ENCODE measurements at places on chromosomes 2 and 18. TPM values are rescaled to one million over a fixed set of nuclear protein-coding genes. Genes with fewer than 3 reads are reported as not detected.

CPO gene
- total RNA-seq, result not detected

CHMP1B gene
- total RNA-seq, result 30.5 TPM

ARHGEF33 gene
- 0.24 TPM for total RNA-seq

RAMP1 gene
- 239 TPM for total RNA-seq

GBX2 gene
- not detected for total RNA-seq

SP140 gene
- total RNA-seq, result 0.26 TPM

GALNT3 gene
- total RNA-seq, result 0.11 TPM

IL36A gene
- total RNA-seq, result not detected

TRABD2A gene
- 1.7 TPM for total RNA-seq

UGT1A10 gene
- not detected for total RNA-seq

DNA sequence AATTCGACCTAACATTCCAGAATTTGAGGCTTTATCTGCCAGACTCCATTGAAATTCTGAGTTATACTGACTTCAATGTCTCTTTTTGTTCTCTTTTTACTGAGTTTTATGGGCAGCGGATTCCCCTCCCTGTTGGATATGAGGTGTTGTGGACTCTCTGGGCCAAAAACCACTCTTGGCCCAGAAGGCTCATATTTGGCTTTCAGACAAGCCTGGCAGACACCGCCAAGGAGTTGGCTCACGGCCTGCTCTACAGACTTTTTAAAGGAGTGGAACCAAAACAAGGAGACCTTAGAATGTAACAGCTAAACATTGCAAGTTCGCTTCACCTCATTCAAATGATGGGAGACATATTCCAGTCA is 206.4 kb upstream of the NCKAP5 start:
- H3K4me3 ChIP-seq, result no peak overlapping the region
- H3K4me1 ChIP-seq, result peaks cover 18% of the 10 kb centered on the region
- no peaks in the 10 kb centered on the region for H3K36me3 ChIP-seq
- H3K27ac ChIP-seq, result peak overlapping the region; percentile 89
- DNase-seq, result no peak
- no peaks in the 10 kb centered on the region for H3K27me3 ChIP-seq

DNA sequence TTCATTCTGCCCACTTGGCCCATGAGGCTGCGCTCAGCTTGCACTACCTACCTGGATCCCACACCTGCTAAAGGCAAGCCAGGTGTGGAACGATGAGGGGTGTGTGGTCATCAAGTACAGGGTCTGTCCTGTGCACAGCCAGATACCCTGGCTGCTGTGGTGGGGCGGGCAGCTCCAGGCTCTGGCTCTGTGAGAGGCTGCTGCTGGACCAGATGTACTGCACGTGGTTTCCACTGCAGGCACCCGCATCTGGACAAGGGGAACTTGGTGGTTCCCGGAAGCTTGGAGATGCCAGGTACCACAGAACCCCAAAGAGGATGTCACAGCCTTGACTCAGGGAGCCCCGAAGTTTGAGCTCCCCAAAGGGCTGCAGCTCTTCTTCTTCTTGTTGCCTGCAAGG is 68.1 kb upstream of the ZNF804A start:
- no peak overlapping the region for H3K27ac ChIP-seq
- H3K27me3 ChIP-seq, result no peaks in the 10 kb centered on the region
- no peaks in the 10 kb centered on the region for H3K4me1 ChIP-seq
- no peaks in the 10 kb centered on the region for H3K36me3 ChIP-seq
- DNase-seq, result no peak

DNA sequence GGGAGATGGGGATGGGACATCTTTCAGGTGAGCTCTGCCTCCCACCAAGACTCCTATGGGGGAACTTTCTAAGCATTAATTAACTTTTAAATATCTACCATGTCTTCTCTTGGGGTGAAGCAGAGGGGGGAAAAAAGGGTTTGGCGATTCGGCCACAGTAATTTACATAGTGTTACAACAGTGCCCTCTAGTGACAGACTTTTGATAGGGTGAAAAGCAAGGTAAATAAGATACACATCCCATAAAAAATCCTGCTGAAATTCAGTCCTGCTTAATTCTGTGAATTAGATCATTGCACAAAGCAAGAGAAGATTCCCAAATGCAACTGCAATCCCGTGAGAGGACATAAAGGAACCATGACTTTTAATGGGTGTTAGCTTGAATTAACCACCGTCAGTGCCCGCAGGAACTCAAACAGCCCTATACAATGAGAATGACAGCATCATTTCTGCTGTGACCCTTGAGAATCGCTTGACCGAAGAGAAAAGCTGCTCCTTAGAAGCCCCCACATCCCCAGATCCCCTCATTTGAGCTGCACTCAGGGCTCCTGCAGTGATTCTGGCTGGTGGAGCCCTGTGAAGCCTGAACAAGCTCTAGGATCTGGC is 32.8 kb downstream of the FAM124B start:
- H3K27ac ChIP-seq, result no peak overlapping the region
- no peak for DNase-seq
- H3K4me3 ChIP-seq, result no peak overlapping the region
- no peaks in the 10 kb centered on the region for H3K4me1 ChIP-seq
- H3K36me3 ChIP-seq, result no peaks in the 10 kb centered on the region

DNA sequence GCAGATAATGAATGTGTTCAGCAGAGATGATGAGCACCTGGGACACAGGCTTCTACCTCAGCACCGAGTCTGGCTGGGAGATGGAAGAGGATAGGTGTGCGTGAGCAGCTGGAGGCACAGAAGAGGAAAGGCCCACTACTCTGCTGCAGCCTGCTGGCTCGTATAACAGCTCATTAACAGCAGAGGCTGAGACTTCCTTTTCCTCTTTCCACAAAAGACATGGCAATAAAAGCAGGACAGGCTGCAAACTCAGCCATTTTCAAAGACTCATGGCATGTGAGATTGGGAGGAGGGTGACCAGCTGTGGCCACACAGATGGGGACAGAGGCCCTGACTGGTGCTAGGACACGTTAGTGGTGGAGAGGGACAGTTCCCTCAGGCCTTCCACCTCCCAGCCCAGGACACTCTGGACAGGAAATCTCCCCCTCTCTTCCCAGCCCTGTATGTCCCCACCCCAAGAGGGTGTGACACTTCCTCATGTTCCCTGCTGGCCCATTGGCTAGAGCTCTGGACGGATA is 60.3 kb downstream of the CACNB4 start:
- H3K4me3 ChIP-seq, result no peak overlapping the region
- H3K4me1 ChIP-seq, result no peaks in the 10 kb centered on the region
- no peak overlapping the region for H3K27ac ChIP-seq
- peak; percentile 62 for DNase-seq

DNA sequence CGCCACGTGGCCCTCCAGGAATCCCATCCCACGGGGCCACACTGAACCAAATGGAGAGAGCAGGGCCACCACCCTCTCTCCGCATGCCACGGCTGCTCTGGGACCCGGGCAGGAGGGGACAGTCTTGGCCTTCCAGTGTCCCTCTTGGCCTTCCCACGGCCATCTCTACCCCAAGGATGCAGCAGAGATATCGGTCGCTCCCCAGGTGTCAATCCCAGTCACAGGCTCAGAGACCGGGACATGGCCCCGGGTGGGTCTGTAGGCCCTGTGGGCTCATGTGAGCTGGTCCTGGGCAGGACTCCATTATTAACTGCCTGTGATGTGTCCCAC is 15.3 kb downstream of the CAPN10 start:
- no peaks in the 10 kb centered on the region for H3K27me3 ChIP-seq
- no peak for DNase-seq
- H3K4me1 ChIP-seq, result no peaks in the 10 kb centered on the region

GRCh38 chr2:218627939-218628338 is 20.2 kb downstream of the PLCD4 start:
- no peak overlapping the region for H3K27ac ChIP-seq
- no peak for DNase-seq
- no peak overlapping the region for H3K4me3 ChIP-seq
- H3K4me1 ChIP-seq, result no peaks in the 10 kb centered on the region
- H3K36me3 ChIP-seq, result no peaks in the 10 kb centered on the region
- no peaks in the 10 kb centered on the region for H3K27me3 ChIP-seq

DNA sequence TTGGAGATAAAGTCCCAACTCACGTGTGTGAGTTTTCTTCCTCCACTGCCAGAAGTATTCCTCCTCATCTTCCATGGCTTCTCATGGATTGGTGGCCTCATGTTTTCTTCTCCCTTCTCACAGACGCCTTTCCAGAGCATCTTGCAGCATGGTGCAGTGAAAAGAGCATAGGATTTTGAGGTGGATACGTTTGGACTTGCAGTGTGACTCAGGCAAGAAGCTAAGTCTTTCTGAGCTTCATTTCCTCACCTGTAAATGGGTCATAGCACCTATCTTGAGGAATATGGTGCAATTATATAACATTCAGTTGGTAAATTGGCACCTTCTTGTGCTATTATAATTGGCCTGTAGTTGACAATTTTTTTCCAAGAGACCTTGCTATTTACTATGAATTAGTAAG is 247.6 kb downstream of the RDH14 start:
- no peaks in the 10 kb centered on the region for H3K36me3 ChIP-seq
- H3K27me3 ChIP-seq, result no peaks in the 10 kb centered on the region
- DNase-seq, result no peak
- no peak overlapping the region for H3K27ac ChIP-seq
- H3K4me3 ChIP-seq, result no peak overlapping the region

GRCh38 chr18:71832946-71833617 is 711.1 kb downstream of the CBLN2 start:
- H3K27ac ChIP-seq, result no peak overlapping the region
- H3K4me1 ChIP-seq, result no peaks in the 10 kb centered on the region
- no peaks in the 10 kb centered on the region for H3K36me3 ChIP-seq
- no peak for DNase-seq

- H3K27me3 ChIP-seq, result no peaks in the 10 kb centered on the region
- no peaks in the 10 kb centered on the region for H3K36me3 ChIP-seq
Measured at GRCh38 chr2:234841321-234842015, 110.3 kb upstream of the SH3BP4 start.

- peak within 1 kb of the TSS; percentile 47 for H3K4me3 ChIP-seq
- no peaks in the 10 kb centered on the region for H3K4me1 ChIP-seq
Measured at GRCh38 chr2:178478439-178479274, at the start of gene FKBP7. Gene FKBP7 (minus strand): TSS chr2:178478600. CDS start chr2:178478499, 101 bp downstream.

DNA sequence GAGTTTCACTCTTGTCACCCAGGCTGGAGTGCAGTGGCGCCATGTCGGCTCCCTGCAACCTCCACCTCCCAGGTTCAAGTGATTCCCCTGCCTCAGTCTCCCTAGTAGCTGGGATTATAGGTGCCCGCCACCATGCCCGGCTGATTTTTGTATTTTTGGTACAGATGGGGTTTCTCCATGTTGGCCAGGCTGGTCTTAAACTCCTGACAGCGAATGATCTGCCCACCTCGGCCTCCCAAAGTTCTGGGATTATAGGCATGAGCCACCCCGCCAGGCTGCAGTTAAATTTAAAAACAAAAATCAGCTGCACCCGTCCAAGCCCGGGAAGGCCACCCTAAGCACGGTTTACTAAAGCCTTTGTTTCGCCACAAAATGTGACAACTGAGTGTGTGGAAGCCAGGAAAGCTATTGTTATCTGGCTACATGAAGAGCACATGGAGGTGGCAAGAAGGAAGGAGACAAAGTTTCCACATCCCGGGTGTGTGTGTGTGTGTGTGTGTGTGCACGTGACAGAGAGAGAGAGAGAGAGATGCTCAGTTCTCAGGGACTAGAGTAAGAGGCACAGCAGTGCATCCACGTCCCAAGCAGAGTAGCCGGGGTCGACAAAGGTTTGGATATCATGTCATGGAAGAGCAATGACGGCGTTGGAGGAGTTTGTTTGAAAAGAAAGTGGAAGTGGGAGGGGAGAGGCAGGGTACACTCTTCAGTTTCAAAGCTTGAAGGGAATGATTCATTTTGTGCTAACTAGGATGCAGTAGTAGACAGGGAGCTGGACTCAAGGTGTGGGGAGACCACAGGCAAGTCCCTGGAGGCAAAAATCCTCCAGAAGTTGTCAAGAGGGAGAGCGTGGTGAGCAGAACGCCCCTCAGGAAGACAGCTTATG is 20.1 kb downstream of the INPP5D start:
- H3K4me3 ChIP-seq, result no peak overlapping the region
- no peaks in the 10 kb centered on the region for H3K27me3 ChIP-seq
- H3K36me3 ChIP-seq, result no peaks in the 10 kb centered on the region
- no peak for DNase-seq
- H3K27ac ChIP-seq, result no peak overlapping the region

- H3K4me1 ChIP-seq, result no peaks in the 10 kb centered on the region
- H3K4me3 ChIP-seq, result no peak overlapping the region
- H3K27me3 ChIP-seq, result no peaks in the 10 kb centered on the region
- no peak for DNase-seq
Measured at GRCh38 chr2:224870341-224870740, 154.2 kb upstream of the CCDC195 start.

GRCh38 chr2:3143602-3144001 is 234.0 kb downstream of the EIPR1 start:
- no peak overlapping the region for H3K27ac ChIP-seq
- no peak for DNase-seq
- H3K36me3 ChIP-seq, result no peaks in the 10 kb centered on the region

GRCh38 chr2:206260188-206261012 is 14.1 kb upstream of the ZDBF2 start:
- H3K36me3 ChIP-seq, result no peaks in the 10 kb centered on the region
- H3K27ac ChIP-seq, result no peak overlapping the region
- no peak overlapping the region for H3K4me3 ChIP-seq
- DNase-seq, result no peak
- H3K4me1 ChIP-seq, result no peaks in the 10 kb centered on the region
- peaks cover 19% of the 10 kb centered on the region for H3K27me3 ChIP-seq

DNA sequence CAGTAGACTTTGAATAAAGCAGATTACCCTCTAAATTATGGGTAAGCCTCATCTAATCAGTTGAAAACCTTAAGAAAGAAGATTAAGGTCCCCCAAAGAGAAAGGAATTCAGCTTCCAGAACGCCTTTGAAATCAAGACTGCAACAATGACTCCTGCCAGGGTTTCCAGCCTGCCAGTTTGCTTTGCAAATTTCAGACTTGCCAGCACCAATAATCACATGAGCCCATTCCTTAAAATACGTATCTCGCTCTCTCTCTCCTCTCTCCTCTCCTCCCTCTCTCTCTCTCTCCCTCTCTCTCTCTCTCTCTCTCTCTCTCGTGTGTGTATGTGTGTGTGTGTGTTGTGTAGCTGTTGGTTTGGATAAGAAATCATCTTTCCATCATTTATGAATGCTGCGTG is 184.2 kb downstream of the PDE1A start:
- H3K4me1 ChIP-seq, result no peaks in the 10 kb centered on the region
- H3K36me3 ChIP-seq, result no peaks in the 10 kb centered on the region
- DNase-seq, result no peak
- no peaks in the 10 kb centered on the region for H3K27me3 ChIP-seq
- H3K27ac ChIP-seq, result no peak overlapping the region
- H3K4me3 ChIP-seq, result no peak overlapping the region

GRCh38 chr2:127715778-127716449 is 14.6 kb downstream of the SFT2D3 start:
- H3K36me3 ChIP-seq, result peaks cover 43% of the 10 kb centered on the region
- DNase-seq, result no peak
- no peaks in the 10 kb centered on the region for H3K27me3 ChIP-seq
- no peaks in the 10 kb centered on the region for H3K4me1 ChIP-seq
- no peak overlapping the region for H3K27ac ChIP-seq

GRCh38 chr2:163182764-163183354 is 344.3 kb upstream of the KCNH7 start:
- H3K36me3 ChIP-seq, result no peaks in the 10 kb centered on the region
- H3K27ac ChIP-seq, result no peak overlapping the region
- H3K4me1 ChIP-seq, result no peaks in the 10 kb centered on the region
- no peaks in the 10 kb centered on the region for H3K27me3 ChIP-seq
- DNase-seq, result no peak

GRCh38 chr2:239283288-239283945 is 117.4 kb downstream of the HDAC4 start:
- H3K27me3 ChIP-seq, result no peaks in the 10 kb centered on the region
- H3K36me3 ChIP-seq, result no peaks in the 10 kb centered on the region
- H3K4me3 ChIP-seq, result no peak overlapping the region

All from right atrium auricular region (tissue), 2 donors.